Mammary epithelial cell (primary cell): ENCODE measurements at places on chromosomes 1 and 21. TPM values are rescaled to one million over a fixed set of nuclear protein-coding genes. Genes with fewer than 3 reads are reported as not detected.

Gene SAMSN1
- total RNA-seq, result not detected

Gene RUNX3
- 0.13 and 0.42 TPM in 2 replicates for total RNA-seq

Gene CSF3R
- total RNA-seq, result not detected

Gene ATP1A4
- not detected in 2 replicates for total RNA-seq

Gene GUCA2A
- not detected for total RNA-seq

Gene SRGAP2C
- 11.7 TPM for total RNA-seq
